ENCODE measurements at places on chromosomes 12 and 14.

- no peak for DNase-seq
Measured at GRCh38 chr12:95178136-95178535, 39.1 kb downstream of the FGD6 start.

GRCh38 chr14:88143810-88144209 lies 138.9 kb downstream of the GPR65 start:
- no peak for DNase-seq

DNA sequence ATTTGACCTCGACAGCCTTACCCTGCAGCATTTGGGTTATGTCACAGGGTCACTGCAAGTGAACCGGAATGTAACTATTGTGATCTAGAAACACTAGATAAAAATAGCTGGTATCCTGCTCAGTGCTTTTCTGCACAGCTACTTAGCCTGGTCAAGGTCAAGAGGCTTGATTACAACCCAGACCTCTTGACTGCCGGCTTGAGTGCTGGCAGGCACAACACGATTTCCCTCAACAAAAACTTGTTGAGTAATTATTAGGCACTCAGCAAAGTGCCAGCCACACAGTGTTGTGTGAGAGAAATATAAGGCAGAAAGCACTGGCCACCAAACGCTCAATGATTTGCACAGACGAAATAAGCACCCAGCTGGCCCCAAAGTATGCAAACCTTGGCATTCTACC lies 156.7 kb downstream of the NUAK1 start:
- DNase-seq = no peak

GRCh38 chr12:76142305-76142704 lies 57.8 kb upstream of the NAP1L1 start:
- DNase-seq = no peak

- DNase-seq = no peak
Measured at GRCh38 chr14:22972313-22972930, 9.9 kb downstream of the AJUBA start.

- DNase-seq = no peak
Measured at GRCh38 chr12:91017043-91017442, 12.3 kb upstream of the EPYC start.

- DNase-seq = no peak
Measured at GRCh38 chr14:60661721-60662120, 12.4 kb upstream of the SIX1 start.

- no peak for DNase-seq
Measured at GRCh38 chr14:58876608-58877007, 238.8 kb downstream of the DACT1 start.

DNA sequence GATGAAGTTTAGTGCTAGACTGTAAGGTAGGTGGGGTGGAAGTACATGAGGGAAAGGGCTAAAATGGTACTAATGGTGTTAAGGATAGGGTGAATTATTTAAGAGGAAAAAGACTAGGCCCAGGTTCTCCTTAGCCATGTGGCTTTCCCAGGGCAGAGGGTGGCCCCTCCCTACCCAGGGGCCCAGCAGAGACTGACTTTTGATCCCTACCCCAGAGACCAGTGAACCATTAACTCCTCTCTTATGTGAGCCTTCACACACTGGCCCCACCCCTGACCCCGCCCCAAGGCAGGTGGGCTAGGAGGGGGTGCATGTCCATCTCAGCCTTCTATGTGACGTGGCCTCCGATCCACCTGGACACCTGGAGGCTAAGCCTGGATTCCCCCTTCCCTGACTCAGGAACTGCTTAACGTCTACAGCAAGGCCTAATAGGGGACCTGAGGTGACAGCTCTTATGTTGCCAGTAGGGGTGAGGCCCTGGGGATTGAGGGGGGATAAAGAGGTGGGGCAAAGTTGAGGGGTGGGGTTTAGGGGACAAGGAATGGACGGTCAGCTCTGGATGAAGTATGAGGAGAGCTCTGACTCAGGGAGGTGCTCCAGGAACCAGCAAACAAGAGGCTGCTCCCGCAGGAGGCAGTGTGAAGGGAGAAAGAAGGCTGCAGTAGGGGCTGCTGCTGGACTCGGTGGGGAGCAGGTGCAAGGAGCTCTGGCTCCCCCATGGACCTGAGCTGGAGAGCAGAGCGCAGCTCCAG lies 757 bp downstream of the SLC39A5 start:
- DNase-seq = no peak

DNA sequence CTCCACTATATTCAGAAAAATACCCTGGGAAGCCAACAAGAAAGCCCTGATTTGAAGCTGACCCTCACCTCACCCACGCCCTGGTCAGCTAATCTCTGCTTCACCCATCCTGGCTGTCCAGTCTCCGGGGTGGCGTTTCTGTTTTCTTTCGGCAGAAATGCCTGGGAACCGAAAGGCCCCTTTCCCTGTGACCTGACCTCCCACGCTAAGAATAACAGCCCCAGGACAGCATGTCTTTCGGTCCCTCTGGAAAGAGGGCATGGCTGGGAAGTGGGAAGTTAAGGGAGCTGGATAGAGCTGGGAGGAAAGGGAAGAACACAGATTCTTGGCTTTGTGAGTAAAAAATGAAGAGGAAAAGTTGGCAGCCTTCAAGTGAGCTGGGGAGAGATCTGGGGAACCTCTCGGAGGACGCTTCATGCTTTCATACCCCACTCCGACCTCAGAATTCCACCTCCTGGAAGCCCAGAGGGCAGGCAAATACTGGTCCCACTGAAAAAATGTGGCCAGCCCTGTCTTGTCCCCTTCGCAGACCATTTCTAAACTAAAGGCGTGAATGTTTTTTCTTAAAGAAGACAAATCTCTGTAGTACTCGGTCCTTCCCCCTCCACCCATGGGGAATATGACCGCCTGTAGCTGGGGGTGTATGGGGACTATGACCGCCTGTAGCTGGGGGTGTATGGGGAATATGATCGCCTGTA lies 163.0 kb upstream of the FKBP4 start:
- no peak for DNase-seq

DNA sequence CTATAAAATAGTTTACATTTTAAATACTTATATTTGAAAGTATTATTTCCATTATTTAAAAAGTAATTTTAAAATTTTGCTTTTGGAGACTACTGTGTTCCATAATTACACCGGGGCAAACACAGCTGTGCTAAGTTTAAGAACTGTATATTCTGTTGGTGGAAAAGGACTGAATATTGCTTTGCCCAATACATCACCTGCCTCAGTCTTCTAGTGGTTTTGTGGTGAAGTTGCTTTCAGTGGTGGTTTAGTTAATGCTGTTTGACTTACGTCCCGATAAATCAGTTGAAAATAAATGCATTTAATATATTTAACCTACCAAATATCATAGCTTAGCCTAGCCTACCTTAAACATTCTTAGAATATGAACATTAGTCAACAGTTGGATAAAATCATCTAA lies 23.4 kb downstream of the FBXO34 start:
- DNase-seq = no peak

GRCh38 chr14:61596990-61597389 lies 98.3 kb upstream of the HIF1A start:
- no peak for DNase-seq

DNA sequence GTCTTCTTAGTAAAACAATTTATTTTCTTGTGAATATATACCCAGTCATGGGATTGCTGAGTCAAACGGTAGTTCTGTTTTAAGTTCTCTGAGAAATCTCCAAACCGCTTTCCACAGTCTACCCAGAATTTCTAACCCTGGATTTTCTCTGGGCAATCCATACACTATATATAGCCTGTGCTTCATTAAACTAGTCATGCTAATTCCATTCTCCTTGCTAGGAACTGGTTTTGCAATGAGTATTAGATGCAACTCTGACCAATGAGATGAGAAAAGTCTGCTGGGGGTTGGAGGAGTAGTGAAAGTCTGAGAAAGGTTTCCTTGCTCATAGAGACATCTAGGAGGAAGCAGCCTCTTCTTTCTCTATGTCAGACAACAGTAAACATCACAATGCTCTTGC lies 196.1 kb upstream of the CDKN3 start:
- no peak for DNase-seq

Measured in activated T-cell treated with anti-CD3 and anti-CD28 coated beads for 24 hours (primary cell).